CD4-positive, alpha-beta T cell treated with Interleukin-21 for 1 hour (primary cell): ENCODE measurements at places on chromosomes 7 and 10.
A peak's percentile ranks its signal among the peaks of the same experiment; 100 is the strongest.

- no peak for DNase-seq
Measured at GRCh38 chr7:31882187-31882586, 188.0 kb downstream of the PDE1C start.

GRCh38 chr7:4416396-4417056, 265.6 kb upstream of the FOXK1 start:
- DNase-seq: no peak

- DNase-seq: peak; percentile 75
Measured at GRCh38 chr10:110556969-110557601, 10.4 kb upstream of the SMC3 start.

- no peak for DNase-seq
Measured at GRCh38 chr10:12707461-12708185, 293.9 kb downstream of the CCDC3 start.

GRCh38 chr10:99497343-99498025, 35.3 kb upstream of the NKX2-3 start:
- no peak for DNase-seq

DNA sequence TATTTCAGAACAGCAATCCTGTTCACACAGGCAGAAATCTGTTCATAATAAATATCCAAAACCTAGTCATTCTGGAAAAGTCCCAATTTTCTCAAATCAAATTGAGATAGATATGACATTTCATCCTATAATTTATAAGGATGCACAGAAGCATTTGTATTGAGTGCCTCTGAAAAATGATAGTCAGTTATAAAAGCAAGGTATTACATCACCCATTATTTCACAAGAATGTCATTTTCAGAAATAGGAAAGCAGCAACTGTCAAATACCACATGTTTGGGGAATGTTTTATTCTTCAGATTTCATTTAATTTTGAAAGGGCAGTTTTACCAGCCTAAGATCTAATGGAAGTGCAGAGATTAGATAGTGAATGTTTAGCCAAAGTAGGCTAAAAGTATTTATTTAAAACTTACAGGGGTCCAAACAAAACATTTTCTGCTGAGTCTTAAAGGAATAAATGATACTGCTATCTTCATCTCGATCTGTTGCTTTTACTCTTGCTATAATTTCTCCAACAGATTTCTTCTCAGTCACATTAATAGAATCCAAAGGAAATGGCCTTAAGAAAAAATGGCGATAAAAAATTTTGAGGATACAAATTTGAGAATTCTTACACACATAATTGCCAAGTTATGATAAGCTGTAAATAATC, 185.8 kb downstream of the HGF start:
- DNase-seq: no peak

GRCh38 chr10:103013416-103013815, 95.3 kb downstream of the CNNM2 start:
- no peak for DNase-seq

- DNase-seq: no peak
Measured at GRCh38 chr7:76381814-76382213, 23.0 kb upstream of the YWHAG start.

- DNase-seq: no peak
Measured at GRCh38 chr7:142716596-142716995, 32.7 kb upstream of the PRSS1 start.

- DNase-seq: no peak
Measured at GRCh38 chr10:123966896-123967231, 75.3 kb upstream of the CPXM2 start.

- DNase-seq: no peak
Measured at GRCh38 chr7:134004829-134005505, 122.2 kb upstream of the LRGUK start.

DNA sequence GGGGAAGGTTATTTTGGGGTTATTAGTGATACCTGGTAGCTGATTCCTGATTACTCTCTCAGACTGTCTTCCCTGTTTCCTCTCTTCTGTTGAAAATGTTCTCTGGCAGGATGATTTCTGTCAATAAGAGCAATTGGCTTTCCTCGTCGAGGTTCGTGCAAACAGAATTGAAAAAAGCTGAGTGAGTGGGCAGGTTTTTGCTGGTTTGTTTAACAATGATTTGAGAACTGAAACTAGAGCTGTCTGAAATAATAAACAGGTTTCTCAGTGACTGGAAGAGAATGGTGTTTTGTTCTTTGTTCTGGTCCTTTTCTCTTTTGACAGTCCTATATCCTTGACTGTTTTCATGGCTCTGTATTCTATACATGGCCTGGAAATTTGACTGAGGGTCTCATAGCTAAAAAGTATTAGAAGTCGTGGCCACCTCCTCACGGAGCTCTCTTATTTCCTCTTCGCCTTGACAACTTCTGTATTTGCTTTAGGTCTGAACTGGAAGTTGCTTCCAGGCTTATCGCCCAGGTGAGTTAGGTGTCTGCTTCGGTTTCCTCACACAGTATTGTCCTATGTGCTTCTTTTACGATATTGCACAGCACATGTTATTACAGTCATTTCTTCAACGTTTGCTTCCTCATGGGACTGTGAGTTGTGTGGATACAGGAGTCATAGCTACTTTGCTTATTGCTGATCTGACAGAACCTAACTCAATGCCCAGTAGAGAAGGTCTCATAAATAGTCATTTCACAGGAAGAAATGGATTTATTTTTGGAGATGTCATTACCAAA, 403.6 kb downstream of the NRG3 start:
- DNase-seq: no peak

DNA sequence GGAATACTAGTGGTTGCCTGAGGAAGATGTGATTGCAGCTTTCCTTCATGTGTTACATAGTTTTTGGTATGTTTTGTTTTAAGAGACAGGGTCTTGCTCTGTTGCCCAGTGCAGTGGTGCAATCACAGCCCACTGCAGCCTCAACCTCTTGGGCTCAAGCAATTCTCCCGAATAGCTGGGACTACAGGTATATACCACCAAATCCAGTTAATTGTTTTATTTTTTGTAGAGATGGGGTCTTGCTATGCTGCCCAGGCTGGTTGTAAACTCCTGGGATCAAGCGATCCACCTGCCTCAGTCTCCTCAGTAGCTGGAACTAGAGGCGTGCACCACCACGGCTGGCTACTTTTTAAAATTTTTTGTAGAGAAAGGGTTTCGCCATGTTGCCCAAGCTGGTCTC, 79.1 kb upstream of the TMEM248 start:
- no peak for DNase-seq

DNA sequence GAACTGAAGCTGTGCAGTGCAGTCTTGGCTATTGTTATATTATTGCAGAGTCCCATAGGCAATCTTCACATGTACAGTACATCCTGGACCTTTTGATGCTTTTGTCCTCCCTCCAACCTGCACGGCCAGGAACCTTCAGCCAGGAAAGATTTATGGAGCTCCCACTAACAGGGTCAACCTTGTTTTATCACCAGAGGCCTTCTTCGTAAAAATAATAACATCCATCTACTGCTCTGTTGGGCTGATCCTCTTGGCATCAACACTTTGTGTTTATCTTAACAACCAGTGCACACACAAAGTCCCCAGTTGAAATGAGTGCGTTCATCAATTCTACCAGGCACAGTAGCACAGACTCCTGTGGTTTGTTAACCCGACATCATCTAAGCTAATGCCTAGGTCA, 72.4 kb downstream of the AGMO start:
- DNase-seq: no peak

DNA sequence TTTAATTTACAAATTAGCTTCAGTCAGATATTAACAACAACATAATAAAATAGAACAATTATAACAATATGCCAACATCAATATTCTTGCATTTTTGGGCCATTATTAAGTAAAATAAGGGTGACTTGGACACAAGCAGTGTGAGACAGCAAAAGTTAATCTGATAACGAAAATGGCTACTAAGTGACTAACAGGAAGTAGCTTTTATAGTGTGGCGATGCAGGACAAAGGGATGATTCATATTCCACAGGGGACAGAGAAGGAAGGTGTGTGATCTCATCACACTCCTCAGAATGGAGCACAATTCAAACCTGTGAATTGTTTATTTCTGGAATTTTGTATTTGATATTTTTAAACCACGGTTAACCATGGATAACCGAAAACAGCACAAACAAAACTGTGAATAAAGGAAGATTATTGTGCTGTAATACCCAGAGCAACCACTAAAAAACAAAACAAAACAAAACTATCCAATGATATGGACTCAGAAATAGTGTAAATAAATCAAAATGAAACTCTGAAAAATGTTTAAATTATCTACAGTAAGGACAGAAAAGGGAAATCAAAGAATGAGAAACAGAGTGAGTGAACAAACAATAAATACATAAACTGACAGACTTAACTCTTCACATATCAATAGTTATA, 66.9 kb upstream of the TFEC start:
- no peak for DNase-seq

DNA sequence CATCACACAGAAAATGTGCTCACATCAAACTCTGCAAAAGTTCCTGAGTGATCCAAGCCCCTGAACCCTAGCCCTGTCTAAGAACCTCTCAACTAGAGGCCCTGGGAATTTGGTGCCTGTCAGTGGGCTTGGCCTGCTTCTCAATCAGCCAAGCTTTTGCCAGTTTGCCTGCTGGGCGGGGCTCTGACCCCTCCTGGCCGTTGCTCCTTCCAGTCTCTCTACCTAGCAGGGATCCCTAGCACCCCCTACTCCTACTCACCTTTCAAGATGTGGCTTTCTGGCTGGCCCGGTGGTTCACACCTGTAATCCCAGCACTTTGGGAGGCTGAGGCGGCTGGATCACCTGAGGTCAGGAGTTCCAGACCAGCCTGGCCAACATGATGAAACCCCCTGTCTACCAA, 2.1 kb downstream of the KLRG2 start:
- DNase-seq: no peak

DNA sequence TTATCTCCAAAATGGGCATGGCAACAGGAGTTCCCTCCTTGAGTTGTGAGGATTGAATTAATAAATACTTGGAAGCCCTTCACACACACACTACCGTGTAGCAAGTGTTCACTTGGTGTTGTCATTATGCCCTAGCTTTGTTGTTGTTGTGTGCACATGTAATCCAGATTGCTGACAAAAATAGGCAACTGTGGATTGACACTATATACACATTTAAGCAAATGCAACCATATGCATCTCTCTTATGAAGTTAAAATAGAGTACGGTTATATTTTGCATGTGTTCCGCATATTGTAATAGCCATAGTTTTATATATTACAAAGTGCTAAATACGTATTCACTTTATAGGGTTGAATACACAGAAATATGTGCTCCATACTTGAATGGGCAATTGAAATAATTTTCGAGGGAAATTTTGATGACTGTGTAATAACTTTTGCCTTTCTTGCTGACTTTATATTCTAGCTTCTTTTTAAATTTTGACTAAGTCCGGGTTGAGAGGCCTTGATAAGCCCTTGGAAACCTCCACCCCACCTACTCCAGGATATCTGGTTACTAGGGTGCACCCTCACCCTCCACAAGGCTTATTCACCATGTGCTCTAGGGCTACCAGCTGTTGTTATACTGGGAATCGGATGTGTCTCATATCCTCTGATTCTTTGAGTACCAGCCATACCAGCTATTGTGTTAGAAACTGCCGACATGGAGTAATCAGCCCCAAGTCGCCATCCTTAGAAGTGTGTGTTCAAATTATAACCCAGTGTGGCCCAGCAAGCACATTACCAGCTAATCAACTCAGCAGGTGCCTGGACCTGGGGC, 265.0 kb downstream of the CAMK1D start:
- DNase-seq: no peak

- DNase-seq: no peak
Measured at GRCh38 chr10:21077681-21078080, 180.6 kb upstream of the NEBL start.

- no peak for DNase-seq
Measured at GRCh38 chr7:116075351-116076145, 45.0 kb upstream of the TFEC start.

GRCh38 chr7:70237831-70238575, 639.7 kb downstream of the AUTS2 start:
- DNase-seq: no peak

- DNase-seq: no peak
Measured at GRCh38 chr10:44006771-44007170, 358.1 kb upstream of the ZNF32 start.

DNA sequence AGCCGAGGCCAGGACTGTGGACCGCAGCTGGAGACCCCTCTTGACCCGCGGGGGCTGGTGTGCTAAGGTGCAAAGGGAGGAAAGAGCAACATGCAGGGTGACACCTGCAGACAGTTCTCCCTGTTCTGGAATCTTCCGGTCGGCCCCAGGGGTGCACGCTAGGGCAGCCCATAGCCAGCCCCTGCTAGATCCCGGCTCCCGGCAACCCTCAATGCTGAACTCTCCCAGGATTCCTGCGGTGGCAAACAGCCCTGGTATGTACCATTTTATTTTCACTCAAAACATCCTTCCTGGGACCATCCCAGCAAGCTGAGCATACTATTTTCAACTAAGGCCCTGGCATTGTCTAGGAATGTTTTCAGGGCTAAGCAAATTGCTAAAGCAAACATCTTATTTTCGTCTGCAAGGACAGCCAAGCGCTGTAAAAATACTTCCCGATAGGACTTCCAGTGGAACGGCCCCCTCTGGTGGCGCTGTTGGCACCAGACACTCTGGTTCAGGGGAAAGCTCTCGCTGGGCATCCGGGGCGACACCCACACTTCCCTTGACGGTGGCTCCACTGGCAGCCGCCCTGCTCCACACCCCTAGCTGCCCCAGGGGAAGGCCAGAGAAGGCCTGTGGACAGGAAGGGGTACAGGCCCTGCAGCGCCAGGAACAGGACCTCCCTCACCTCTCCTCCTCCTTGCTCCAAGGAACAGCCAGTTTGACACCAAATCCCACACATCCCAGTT, 99.4 kb downstream of the CTBP2 start:
- DNase-seq: peak; percentile 33

DNA sequence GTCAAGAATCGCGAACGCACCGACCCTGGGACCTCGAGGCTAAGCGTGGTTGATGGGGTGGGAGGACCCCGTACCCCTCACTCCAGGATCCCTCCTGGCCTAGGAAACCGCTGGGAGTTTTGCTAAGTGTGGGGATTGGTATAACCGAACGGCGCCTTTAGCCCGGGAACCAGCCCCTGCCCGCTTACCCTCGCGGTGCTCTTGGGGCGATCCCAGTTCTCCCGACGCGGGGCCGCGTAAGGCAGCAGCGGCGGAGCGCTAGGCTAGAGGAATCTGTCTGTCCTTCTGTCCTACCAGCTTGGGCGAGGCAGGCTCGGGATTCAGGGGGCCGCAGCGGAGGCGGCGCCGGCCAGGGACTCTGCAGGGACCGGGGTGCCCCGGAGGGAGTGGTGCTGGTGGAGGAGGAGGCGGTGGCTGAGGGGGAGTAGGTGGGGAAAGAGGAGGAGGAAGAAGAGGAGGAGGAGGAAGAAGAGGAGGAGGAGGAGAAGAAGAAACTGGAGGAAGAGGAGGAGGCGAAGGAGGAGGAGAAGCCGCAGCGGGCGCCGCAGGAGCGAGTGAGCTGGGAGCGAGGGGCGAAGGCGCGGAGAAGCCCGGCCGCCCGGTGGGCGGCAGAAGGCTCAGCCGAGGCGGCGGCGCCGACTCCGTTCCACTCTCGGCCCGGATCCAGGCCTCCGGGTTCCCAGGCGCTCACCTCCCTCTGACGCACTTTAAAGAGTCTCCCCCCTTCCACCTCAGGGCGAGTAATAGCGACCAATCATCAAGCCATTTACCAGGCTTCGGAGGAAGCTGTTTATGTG, 439 bp upstream of the EMX2 start:
- peak; percentile 4 for DNase-seq

GRCh38 chr10:77592946-77593636, 44.5 kb downstream of the KCNMA1 start:
- no peak for DNase-seq

GRCh38 chr7:23093111-23093510, 12.5 kb upstream of the KLHL7 start:
- DNase-seq: no peak
